ENCODE measurements at places on chromosomes 2 and 18.

- no peak for DNase-seq
Observed at GRCh38 chr2:196849895-196850294, 40.7 kb upstream of the C2orf66 start.

GRCh38 chr2:238158018-238158508 lies 707 bp upstream of the ERFE start:
- no peak for DNase-seq

GRCh38 chr18:62957885-62958472 lies 242.6 kb downstream of the PHLPP1 start:
- peak; percentile 36 for DNase-seq

GRCh38 chr2:144678736-144679135 lies 158.8 kb upstream of the ZEB2 start:
- no peak for DNase-seq

DNA sequence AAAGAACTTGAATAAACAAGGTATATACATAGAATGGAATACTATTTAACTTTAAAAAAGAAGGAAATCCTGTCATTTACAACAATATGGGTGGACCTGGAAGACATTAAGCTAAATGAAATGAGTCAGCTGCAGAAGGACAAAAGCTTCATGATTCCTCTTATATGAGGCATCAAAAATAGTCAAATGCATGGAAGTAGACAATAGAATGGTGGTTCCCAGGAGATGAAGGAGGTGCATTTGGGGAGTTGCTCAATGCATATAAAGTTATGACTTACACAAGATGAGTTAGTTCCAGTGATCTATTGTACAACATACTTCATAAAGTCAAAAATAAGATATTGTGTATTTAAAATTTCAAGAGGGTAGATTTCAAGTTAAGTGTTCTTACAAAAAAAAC lies 426.1 kb upstream of the UBE2E3 start:
- DNase-seq: no peak

GRCh38 chr2:124065636-124066035 lies 40.5 kb downstream of the CNTNAP5 start:
- DNase-seq: no peak

All from left cardiac atrium (tissue), 4 donors.